Kidney (tissue), 22 donors: ENCODE measurements at places on chromosomes 3 and 15.

- DNase-seq, result no peak
Observed at GRCh38 chr15:38650936-38651327, 86.3 kb upstream of the RASGRP1 start.

DNA sequence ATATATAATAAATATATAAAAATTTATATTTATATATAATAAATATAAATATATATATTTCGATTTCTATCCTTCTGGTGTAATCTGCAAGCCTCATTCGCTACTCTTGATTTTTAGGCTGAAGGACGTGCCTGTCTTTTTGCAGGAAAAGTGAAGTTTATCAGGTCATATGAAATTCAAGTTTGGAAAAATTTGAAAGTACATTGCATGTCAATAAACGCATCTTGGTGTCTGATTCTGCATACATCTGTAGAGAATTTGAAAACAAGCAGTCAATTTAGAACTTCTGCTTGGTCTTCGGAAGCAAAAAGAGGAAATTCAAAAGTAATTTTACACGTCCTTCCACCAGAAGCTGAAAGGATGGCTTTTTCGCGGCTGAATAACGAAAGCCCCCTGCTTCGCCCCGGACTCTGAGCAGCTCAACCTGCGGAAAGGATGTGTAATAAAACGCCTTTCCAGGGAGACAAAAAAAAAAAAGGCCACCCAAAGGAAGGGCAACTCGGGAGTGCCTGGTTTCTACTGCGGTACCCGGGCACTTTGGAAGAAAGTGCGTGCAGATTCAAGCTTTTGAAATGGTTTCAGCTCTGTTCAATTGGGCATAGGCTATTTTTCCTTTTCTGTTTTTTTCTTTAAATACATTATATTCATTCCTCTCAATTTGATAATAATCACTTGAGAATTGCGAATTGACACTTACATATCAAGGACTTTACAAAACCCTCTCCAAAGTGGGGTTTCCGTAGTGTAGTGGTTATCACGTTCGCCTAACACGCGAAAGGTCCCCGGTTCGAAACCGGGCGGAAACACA is 1.5 kb upstream of the MYNN start:
- DNase-seq, result peak; percentile 97

- DNase-seq, result peak; percentile 40
Observed at GRCh38 chr15:50181201-50181968, 611 bp upstream of the SLC27A2 start.

DNA sequence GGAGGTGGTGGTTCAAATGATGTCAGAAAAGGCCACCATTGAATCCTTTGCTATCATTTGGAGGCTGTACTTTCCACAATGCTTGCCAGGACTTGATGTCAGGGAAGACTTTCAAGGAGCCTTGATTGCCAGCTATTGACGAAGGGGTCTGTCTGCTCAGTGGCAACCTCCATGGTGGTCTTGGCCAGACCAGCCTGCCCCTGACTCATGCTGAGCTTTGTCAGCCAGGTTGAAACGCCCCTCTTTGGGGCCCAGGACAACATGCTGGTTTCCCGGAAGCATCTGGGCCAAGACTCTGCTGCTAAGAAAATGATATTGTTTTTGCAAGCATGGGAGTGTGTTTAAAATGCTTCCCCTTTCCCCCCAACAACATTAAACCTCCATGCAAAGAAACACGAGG is 26.7 kb downstream of the CGNL1 start:
- peak; percentile 28 for DNase-seq

GRCh38 chr15:70765504-70766281 is 2.3 kb upstream of the UACA start:
- DNase-seq, result no peak

- DNase-seq, result no peak
Observed at GRCh38 chr3:147813256-147813655, 404.1 kb downstream of the ZIC1 start.

- peak; percentile 26 for DNase-seq
Observed at GRCh38 chr3:194084284-194084683, 51.7 kb upstream of the HES1 start.

DNA sequence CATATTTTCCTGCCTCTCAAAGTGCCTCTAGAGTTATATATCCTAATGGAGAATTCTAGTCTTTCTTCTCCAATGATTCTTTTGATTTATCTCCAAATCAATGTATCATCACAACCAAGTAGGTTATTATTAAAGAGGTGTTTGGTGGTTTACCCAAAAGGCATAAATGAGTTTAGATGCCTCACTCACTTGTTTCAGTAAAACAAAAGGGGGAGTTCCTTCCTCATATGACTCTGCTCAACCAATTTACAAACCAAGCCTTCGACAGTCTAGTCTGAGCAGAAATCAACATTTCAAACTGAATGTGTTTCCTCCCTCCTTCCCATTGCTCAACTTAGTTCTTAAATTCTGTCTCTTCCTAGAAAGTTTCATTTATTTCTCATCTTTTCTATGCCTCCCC is 116.5 kb downstream of the TNIK start:
- DNase-seq, result no peak

GRCh38 chr3:62940771-62941563 is 65.8 kb upstream of the CADPS start:
- DNase-seq, result no peak

- DNase-seq, result peak; percentile 64
Observed at GRCh38 chr3:156535162-156535627, 19.7 kb downstream of the SSR3 start.

DNA sequence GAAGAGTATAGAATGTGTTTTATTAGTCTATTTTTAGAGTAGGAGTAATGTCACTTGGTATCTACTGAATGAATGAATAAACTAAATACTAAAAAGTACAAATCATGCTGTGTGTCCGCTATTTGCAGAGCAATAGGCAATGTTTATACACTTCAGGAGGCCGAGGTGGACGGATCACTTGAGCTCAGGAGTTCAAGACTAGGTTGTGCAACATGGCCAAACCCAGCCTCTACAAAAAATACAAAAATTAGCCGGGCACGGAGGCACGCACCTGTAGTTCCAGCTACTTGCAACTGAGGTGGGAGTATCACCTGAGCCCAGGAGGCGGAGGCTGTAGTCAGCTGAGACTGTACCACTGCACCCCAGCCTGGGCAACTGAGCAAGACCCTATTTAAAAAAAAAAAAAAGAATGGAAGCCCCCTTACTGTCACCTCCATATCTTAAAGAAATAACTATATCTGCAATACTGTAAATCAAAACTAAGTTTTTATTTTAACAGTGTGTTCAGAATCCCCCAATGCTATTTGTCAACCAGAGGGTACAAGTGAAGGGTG is 98.4 kb downstream of the DHX30 start:
- DNase-seq, result no peak

GRCh38 chr3:190644766-190645165 is 130.9 kb downstream of the IL1RAP start:
- no peak for DNase-seq

- DNase-seq, result no peak
Observed at GRCh38 chr3:128850544-128850943, 28.9 kb upstream of the ACAD9 start.

DNA sequence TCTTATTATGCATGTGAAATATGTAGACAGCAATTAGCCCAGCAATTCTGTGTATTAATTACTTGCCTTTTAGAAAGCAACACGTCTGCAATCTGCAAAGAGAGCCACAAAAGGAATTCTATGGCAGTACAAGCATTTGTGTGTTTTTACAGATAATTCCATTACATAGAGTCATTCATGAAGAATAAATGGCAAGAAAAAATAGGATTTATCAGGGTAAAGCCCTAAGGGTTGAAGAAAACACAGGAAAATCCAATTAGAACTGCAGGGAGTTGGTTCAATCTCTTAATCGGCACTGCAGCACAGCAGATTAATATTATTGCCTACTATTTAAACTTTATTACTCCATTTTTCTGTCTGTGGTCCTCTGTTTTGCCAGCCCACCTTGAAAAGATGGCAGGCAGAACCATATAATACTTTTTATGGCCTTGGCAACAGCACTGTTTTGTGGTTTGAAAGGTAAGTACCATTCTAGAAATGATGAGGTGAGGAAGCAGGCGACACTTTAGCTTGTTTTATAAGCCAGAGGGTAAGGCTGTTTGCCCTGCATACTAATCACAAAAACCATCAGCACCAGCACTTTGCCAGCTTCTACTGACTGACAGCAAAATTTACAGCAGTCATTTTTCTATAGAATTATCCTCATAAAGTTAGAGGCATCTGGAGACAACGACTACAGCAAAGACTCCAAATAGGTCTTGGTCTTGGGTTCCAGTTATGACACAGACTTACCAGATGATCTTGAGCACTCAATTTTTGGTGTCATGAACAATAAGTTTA is 638.2 kb upstream of the NAALADL2 start:
- DNase-seq, result no peak

DNA sequence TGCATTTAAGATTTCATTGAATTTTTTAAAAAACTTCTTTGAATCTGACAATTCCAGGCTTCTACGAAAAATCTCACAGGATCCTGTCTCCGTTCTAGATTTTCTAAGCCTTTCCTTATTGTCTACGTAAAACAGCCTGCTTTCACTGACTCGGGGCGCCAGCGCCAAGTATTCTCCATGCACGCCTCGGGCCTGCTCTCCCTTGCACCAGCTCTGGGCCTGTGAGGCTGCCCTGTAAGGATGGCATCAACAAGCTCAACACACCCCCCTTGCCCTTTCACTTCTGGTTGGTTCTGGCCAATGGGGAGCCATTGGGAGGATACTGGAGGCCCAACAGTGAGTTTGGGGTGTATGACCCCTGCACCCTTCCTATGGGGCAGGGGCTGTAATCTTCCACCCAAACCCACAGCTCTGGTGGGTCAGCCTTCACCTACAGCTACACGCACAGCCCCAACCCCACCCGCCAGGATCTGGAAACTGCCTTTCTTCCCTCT is 47.8 kb downstream of the SLC41A3 start:
- peak; percentile 3 for DNase-seq

DNA sequence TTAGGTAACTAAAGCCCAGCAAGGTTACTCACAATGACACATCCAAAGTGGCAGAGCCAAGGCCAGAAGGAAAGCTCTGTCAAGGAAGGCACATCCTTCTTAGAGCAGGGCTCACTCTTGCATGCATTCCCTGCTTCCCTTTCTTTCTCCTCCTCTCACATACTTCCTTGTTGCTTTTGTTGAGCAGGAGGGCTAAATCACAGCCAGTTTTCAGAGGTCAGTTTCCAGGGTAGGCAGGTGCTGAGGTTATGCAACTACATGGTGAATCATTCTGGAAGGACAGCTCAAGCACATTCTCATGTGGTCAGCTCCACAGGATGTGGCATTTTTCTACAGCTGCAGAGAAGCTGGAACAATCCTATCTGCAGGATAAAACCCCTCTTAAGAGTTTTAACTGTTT is 275.6 kb downstream of the ZNF621 start:
- DNase-seq, result no peak

GRCh38 chr15:31733424-31733823 is 296.9 kb upstream of the CHRNA7 start:
- no peak for DNase-seq

- no peak for DNase-seq
Observed at GRCh38 chr3:13841826-13842225, 38.0 kb downstream of the WNT7A start.

DNA sequence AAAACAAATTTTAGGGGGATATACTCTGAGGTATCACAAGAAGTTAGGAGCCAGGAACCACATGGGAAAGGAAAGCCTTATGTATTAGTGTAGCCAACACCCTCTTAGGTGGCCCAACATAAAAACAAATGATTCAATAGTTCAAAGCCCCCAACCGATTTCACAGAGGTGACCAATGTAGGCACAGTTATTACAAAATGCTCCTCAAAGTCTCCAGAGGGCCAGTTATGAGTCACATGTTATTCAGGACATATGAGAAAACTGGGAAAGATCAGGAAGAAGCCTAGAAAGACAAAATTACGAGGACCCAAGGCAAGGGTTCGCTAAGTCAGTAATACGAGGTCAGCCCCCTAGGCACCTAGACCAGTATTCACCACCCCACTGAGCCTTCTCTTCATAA is 29.9 kb upstream of the FBN1 start:
- no peak for DNase-seq

DNA sequence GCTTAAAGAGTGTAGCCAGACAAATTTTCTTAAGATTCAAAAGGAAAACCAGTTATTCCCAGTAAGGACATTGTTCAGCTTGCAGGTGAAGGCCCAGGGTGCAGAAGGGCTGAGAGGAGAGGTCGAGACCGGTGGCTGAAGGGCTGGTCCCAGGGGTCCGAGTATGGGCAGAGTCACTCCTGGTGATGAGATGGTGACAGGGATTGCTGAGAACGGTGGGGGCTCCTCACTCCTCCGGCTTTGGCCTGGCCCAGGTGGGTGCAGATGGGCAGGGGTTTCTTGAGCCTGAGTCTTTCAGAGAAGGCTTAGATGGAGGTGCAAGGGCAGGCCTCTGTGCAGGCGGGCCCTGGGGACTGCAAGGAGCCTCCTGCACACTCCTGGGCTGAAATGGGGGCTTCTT is 56.2 kb downstream of the ZNF445 start:
- no peak for DNase-seq

GRCh38 chr15:69403594-69403993 is 10.6 kb upstream of the KIF23 start:
- DNase-seq, result no peak

GRCh38 chr3:111112913-111113312 is 41.3 kb downstream of the NECTIN3 start:
- DNase-seq, result no peak

DNA sequence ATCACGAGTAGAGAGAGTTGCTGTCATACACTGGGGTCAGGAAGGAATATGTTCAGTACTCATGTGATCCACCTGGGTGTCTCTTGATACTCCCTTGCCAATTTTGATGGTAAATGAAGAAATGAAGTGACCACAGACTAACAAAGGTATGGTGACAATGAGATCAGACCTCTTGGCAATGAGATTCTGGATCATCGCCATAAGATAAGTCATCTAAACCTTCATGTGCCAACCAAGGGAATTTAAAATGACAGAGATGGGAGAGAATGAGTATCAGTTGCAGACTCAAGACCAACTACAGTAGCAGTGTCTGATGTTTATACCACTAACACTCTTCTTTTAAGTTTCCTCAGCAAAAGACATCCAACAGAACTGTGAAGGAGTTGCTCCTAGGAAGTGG is 601.0 kb downstream of the MECOM start:
- DNase-seq, result no peak

GRCh38 chr3:61650719-61651410 is 89.5 kb downstream of the PTPRG start:
- no peak for DNase-seq

DNA sequence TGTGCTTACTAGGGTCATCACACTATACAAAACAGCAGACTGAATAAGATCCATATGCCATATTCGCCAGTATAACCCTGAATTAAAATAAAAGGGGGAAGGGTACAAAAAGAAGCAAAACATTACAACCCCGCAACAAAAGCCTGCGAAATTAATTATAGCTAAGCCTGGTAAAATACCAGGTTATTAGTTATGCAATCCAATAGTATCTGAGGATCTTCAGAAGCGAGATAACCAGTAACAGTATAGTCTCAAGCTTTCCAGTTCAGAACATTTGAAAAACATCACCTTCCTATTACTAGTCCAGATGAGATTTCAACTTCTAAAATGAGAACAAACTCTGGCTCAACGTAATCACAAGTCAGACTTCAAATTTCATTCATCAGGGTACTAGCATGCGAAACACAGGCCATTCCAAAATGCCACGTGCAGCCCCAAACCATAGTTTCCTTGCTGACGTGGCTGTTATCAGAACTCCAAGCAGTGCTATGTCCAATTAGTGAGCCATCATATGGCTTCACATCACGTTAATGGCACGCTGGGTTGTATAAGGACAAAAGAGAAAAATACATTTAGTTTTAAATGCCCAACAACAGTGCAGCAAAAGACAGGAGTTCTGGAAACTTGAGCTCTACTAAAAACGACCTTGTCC is 1.1 kb downstream of the SSR3 start:
- no peak for DNase-seq
